Stimulated activated CD4-positive, alpha-beta T cell treated with anti-CD3 and anti-CD28 coated beads, Interleukin-12 subunit alpha, Interleukin-12 subunit beta, amount 100 ng/mL, for 24 hours (primary cell): ENCODE measurements at places on chromosomes 4 and X.

GRCh38 chr4:86895692-86896488 lies 3.7 kb upstream of the C4orf36 start:
- DNase-seq, result no peak

GRCh38 chr4:150381609-150382008 lies 200.3 kb upstream of the MAB21L2 start:
- DNase-seq, result no peak

GRCh38 chrX:64192040-64192439 lies 13.5 kb downstream of the AMER1 start:
- no peak for DNase-seq

- DNase-seq, result peak; percentile 8
These were observed at the start of gene PCDH10 for GRCh38 chr4:133148690-133149363. Gene PCDH10 (plus strand): TSS chr4:133149294. CDS start chr4:133150141, 847 bp downstream.

GRCh38 chr4:111869339-111869738 lies 275.9 kb upstream of the FAM241A start:
- no peak for DNase-seq

- DNase-seq, result no peak
These were observed 5.1 kb downstream of the IL3RA start for GRCh38 chrX:1341545-1342184.

GRCh38 chr4:98765771-98766170 lies 107.4 kb upstream of the TSPAN5 start:
- DNase-seq, result no peak

DNA sequence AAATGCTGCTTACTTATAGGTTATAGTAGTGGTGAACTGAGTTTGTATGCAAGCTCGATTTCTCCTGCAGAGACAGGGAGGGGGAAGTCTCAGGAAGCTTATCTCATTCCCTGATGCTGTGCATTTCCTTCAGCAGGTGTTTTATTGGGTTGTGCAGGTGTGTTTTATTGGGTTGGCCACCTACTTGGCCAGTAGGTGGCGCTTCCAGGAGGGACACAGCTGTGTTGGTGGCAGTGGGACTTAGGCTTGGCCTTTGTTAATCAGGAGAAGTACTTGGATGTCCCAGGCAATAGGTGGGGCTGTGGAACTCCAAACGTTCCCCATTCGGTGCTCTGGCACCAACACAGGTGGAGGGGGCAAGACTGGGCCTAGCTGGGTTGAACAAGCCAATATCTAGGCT lies 196.0 kb upstream of the DCAF8L1 start:
- DNase-seq, result no peak

- DNase-seq, result no peak
These were observed 41.5 kb downstream of the BTC start for GRCh38 chr4:74752798-74753197.

- no peak for DNase-seq
These were observed 75.6 kb upstream of the BCOR start for GRCh38 chrX:40173143-40174000.
